ENCODE measurements at places on chromosomes 7 and 10.

- DNase-seq, result no peak
These were observed 80.1 kb downstream of the SEC61G start for GRCh38 chr7:54678763-54679489.

DNA sequence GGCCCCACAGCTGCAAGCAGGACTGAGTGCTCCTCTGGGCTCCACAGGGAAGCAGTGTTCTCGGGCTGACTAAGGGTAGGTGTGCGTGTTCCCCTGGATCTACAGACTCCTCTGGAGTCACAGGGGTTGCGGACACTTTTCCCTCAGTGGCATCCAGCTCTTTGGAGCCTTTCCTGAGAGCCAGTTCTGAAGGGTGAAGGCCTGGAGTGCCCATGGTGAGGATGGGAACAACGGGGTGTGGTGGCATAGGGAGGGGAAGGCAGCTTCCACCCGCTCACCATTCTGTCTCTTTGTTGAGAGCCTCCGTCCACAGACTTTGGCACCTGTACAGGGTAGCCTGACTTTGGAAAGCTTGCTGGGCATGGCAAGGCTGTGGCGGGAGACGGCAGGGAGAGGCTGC is 104.1 kb upstream of the PCBD1 start:
- DNase-seq, result no peak

GRCh38 chr7:111083413-111083812 is 7.5 kb upstream of the LRRN3 start:
- DNase-seq, result no peak

DNA sequence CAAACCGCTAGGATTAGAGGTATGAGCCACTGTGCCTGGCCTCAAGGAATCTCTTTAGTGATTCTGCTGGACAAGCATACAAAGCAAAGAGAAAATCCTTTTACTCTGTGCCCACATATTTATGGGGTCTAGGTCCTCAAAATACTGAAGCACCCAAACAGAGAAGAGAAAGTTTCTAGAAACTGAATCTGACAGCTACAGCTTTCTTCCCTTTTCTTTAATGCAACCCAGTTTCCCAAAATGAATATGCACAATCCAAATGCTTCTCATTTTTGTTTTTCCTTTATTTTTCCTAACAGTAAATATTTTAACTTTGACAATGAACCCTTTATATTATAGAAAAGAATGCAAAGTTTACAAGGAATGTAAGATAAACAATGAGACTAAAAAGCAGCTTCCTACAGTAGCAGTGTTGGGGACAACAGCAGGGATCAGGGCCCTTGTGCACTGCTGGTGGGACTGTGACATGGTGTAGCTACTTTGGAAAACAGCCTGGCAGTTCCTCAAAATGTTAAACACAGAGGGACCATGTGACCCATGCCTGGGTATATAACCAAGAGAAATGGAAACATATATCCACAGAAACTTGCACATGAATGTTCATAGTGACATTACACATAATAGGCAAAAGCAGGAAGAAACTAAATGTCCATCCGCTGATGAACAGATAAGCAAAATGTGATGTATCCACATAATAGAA is 325.2 kb downstream of the PRPF18 start:
- no peak for DNase-seq

DNA sequence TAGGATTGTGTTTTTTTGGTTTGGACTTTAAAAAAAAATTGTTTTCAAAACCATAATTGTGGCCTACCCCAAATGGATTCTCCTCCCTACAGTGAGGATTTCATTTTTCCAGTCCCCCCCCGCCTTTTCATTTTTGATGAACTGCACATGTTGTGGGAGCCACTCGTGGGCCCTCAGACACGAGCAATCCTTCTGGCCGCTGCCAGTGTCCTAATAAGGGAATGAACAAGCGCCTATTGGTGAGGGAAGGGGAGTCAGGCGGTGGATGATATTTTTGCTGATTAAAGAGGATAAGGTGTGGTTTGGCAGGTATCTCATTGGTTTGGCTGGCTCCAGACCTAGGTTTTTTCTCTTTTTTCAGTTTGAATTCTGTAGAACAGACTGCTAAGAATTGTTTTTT is 78.7 kb upstream of the AGBL3 start:
- no peak for DNase-seq

- no peak for DNase-seq
These were observed 1.6 kb downstream of the BAMBI start for GRCh38 chr10:28678687-28679457.

DNA sequence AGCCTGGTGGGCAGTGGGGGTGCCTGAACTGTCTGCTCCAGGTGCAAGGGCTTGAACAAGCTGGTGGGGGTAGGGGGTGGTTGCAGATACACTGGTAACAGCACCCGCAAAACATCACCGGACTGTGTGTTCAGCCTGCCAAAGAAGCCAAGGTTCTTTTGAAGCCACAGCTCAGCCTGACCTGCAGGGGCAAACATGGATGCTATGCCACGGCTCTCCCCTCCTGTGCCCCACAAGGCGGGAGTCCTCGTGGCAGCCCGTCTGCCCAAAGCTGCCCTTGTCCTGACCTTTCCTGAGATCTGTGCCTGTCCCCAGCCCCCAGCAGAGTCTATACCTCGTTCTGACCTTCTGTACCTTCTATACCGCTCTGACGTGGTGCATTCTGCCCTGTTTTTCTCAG is 285.7 kb downstream of the GLRX3 start:
- DNase-seq, result no peak

DNA sequence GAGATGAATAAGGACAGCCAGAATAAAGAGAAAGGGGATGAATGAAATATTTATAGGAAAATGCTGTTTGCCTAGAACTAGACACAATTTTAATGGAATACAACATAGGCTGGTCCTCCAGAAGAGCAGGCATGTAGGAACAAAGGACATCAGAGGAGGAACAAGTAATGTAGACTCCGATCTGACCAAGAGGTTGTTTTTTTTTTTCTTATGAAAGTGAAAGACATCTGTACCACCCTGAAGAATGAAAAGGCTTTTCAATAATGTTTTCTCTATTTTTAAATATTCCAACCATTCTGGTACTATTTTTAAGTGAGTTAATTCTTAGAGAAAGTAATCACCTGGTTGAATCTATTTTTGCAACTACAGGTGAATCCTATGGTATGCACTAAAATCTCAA is 136.9 kb upstream of the PTN start:
- no peak for DNase-seq

- no peak for DNase-seq
These were observed 73.0 kb downstream of the UBE3C start for GRCh38 chr7:157211690-157212089.

DNA sequence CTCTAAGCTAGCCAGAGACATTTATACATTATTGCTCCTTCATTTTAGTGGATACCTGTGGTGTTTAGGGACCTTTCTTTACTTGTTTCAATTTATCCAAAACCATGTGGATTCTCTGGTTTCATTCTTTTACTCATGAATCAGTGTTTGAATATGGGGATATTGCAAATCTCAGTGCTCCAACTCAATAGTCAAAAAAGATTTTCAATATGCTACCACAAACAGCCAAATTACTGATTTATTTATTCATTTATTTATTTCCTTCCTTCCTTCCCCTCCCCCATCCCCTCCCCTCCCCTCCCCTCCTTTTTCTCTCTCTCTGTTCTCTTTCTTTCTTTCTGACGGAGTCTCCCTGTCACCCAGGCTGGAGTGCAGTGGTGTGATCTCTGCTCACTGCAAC is 253.1 kb upstream of the IMMP2L start:
- DNase-seq, result no peak

DNA sequence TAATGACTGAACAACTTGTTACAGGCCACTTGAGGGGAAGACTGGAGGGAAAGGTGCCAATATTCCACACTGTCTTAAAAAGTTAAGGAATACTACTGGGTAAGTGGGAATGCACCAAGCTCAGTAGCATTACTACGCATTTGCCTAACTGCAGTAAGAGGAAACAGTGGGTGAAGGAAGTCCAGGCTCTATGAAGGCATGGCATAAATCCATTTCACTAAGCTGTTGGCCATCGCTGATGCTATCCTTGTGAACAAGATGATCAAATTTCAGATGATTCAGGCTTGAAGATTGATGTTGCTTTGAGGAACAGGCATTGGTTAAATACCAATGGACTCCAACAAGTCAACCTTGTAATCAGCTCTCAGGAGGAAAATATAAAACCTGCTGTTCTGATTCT is 44.2 kb upstream of the TES start:
- DNase-seq, result no peak

GRCh38 chr10:69855346-69856111 is 53.8 kb downstream of the COL13A1 start:
- DNase-seq, result no peak

DNA sequence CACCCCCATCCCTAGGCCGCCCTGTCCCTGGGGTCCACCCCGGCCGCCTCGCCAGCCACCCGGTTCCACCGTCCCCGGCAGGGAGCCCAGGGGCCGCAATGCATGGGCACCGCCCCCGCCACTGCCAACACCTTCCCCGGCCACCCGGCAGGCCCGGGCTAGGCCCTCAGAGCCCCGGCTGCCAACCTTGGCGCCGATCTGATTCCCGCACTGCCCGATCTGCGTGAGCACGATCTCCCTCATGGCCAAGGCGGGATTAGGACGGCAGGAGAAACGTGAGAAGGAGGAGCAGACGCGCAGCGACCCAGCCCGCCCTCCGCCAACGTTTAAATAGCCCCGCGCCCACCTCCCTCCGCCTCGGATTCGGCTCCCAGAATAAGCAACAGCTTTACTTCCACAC is at the start of gene TUBB8:
TUBB8 (minus strand) TSS at position 301 of the 400 bp plus-strand sequence; CDS start at position 243, 58 bp downstream.
- no peak for DNase-seq

- DNase-seq, result no peak
These were observed 27.4 kb downstream of the PILRA start for GRCh38 chr7:100400656-100401055.

- DNase-seq, result no peak
These were observed 25.3 kb downstream of the ZSCAN25 start for GRCh38 chr7:99642027-99642426.

DNA sequence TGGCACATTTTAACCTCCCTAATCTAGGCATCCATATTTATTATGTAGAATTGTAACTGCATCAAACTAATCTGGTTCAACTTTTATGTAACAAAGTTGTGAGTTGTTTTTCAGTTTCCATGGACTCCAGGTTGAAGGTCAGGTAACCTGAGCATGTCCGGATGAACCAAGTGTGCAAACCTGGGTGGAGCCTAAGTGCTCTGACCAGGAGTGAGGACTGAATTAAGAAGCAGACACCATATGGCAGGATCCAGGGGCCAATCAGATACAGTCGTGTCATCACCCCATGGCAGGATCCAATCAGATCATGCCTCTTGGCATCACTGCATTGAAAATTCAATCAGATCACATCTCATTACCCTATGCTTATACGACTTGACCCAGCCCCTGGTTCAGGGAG is 41.2 kb upstream of the PHYHIPL start:
- DNase-seq, result no peak

DNA sequence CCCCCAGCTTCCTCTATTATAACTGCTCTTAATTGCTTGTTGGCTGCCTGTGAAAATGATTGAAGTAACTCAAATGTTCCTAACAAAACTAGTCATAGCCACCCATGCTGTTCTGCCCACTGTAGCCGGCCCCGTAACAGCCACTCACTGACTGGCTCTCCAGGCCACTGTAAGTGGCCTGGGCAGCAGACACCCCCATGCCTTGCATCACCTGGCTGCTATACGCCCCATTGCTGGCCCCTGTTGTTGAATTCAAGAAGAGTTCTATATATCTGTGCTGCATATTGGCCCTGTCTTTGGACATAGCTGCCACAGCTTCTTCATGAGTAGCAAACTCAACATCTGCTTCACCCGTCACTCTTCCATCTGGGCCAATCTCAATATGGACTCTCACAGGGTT is 15.1 kb downstream of the FXYD4 start:
- DNase-seq, result no peak

- DNase-seq, result no peak
These were observed 103.1 kb downstream of the KLF6 start for GRCh38 chr10:3681642-3682554.

- no peak for DNase-seq
These were observed 7.7 kb downstream of the ZPBP start for GRCh38 chr7:50085344-50085743.

DNA sequence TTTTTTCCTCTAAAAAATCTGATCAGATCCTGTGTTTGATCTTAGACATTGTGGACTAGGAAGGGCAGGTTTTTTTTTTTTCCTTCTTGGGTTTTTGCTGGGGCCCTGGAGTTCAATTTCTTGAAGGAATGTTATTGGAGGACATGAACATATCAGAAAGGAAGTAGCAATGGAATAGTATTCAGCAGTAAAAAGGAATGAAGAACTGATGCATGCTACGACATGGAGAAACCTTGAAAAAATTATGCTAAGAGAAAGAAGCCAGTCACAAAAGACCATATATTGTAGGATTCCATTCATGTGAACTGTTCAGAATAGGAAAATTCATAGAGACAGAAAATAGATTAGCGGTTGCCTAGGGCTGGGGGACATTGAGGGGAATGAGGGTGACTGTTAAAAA is 34.0 kb downstream of the FGF8 start:
- DNase-seq, result no peak

DNA sequence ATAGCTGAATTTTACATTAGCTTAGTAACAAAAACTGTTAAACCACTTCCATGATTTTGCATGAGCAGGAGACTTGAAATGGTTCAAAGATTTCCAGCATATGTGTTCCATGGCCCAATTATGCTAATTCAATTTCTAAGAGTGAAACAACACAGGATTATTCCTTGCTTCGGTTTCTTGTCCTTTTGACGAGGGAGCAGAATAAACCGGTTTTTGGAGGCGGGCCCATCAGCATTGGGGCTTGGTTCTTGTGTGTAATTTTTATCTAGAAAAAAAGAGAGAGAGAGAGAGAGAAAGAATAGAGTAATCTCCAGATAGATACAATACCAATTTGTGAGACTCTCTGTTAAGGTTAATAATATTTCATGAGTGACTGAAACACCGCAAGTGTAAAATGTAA is 159.5 kb upstream of the ETV1 start:
- no peak for DNase-seq

DNA sequence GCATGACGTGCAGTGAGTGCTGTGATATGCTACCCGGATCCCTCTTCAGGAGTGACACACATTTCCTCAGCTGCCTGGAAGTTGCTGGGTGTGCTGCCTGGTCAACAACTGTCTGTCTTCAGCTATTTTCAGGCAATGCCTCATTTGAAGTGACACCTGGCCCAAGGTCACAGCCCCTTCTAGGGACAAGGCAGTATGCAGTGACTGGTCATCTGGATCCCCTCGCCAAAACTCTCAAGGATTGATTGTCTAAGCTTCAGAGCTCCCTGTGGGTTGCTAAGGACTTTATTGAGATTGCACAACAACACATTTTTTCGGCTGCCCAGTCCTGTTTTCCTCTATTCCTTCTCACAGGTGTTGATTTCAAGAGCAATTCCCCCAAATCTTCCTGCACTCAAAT is 108.8 kb downstream of the GNAI1 start:
- no peak for DNase-seq

- DNase-seq, result no peak
These were observed 269.7 kb upstream of the TPK1 start for GRCh38 chr7:145105561-145105960.

Data from nucleus accumbens (tissue), 56 donors.